ENCODE measurements at places on chromosomes 2 and 18. TPM values are rescaled to one million over a fixed set of nuclear protein-coding genes. Genes with fewer than 3 reads are reported as not detected.

- H3K36me3 ChIP-seq, result peaks cover 33% of the 10 kb centered on the region
- H3K4me3 ChIP-seq, result no peak overlapping the region
Observed at GRCh38 chr2:3432067-3432466, 52.6 kb downstream of the TRAPPC12 start.

DNA sequence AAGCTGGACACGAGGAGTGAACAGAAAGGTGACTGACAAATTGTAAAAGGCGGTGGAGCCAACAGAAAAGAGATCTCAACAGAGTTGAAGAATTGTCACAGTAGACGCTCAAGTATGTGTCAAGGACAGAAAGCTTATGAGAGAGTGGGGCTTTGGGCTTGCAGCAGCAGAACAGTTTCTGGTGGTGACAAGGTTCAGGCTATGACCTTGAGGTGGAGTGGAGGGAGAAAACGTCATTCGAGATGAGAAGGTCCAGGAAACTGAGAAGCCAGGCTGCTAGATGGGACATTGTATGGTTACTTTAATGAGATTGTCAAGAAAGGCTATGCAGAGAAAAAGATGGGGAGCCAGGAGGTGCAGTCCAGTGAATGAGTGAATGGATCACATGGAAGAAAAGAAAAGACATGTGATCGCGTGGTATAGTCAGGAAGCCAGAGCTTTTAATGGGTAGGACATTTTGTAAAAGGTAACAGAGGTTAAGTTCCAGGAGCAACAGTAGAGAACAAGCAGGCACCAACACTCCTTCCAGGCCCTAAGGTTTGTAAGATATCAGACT, 91.1 kb upstream of the EPC2 start:
- no peaks in the 10 kb centered on the region for H3K36me3 ChIP-seq
- H3K4me3 ChIP-seq, result peak overlapping the region; percentile 52
- no peak for DNase-seq

- H3K27ac ChIP-seq, result no peak overlapping the region
- H3K36me3 ChIP-seq, result no peaks in the 10 kb centered on the region
- no peak overlapping the region for H3K4me3 ChIP-seq
- H3K4me1 ChIP-seq, result no peaks in the 10 kb centered on the region
Observed at GRCh38 chr2:5215989-5216607, 476.1 kb upstream of the SOX11 start.

GRCh38 chr18:50649821-50650220, 89.9 kb downstream of the MAPK4 start:
- peak; percentile 78 for DNase-seq
- H3K4me3 ChIP-seq, result peak overlapping the region; percentile 50
- H3K27ac ChIP-seq, result peak overlapping the region; percentile 96
- H3K27me3 ChIP-seq, result no peaks in the 10 kb centered on the region

The CCDC141 gene
- total RNA-seq, result 208 TPM
